Psoas muscle (tissue), 8 donors: ENCODE measurements at places on chromosomes 2 and 18.
A peak's percentile ranks its signal among the peaks of the same experiment; 100 is the strongest.

DNA sequence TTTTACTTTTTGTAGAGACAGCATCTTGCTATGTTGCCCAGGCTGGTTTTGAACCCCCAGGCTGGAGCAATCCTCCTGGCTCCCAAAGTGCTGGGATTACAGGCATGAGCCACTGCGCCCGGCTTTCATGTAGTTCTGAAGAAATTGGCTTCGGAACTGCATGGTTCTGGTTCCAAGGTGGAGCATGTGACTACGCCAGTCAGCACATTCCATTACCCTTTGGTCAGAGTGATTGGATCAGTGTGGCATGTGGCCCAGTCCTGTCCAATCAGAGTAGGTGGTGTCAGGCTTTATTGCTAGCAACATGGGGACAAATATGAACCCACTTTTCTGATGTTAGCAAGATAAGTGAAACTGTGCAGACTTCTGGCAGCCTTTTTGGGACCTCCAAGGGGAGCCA, 16.3 kb upstream of the ATOH8 start:
- H3K36me3 ChIP-seq, result no peaks in the 10 kb centered on the region
- H3K27ac ChIP-seq, result peak overlapping the region; percentile 77
- no peaks in the 10 kb centered on the region for H3K27me3 ChIP-seq
- H3K4me1 ChIP-seq, result peaks cover 81% of the 10 kb centered on the region

DNA sequence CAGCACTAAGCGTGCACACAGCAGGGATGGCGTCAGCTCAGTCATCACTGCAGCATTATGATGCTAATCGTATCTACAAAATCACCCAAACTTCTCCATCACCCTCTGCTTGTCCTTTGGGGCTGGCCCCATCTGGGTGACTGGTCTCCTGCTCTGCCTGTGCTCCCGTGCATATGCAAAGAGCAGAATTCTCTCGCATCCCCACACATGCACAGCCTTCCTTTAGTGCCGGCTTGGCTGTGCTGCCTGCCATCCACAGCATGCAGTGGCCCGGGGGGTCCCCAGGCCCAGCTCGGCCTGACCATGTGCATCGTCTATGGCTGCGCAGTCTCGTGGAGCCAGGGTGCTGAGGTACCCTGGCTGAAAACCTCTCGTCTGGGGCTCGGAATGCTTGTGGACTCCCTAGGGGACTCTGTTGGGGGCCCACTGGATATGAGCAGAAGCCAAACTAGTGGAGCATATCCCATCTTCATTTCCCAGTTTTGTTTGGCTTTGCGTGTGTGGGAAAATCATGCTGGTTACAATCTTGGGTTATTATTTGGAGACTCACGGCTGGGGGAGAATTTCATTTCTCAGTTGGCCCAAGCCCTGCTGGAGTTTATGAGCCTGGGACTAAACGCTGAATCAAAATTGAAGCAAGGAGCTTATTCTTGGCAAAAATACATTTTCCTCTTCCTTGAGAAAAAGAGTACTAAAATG, 70.9 kb upstream of the HS6ST1 start:
- no peaks in the 10 kb centered on the region for H3K27me3 ChIP-seq
- no peaks in the 10 kb centered on the region for H3K36me3 ChIP-seq
- H3K4me3 ChIP-seq, result no peak overlapping the region
- no peak overlapping the region for H3K27ac ChIP-seq

DNA sequence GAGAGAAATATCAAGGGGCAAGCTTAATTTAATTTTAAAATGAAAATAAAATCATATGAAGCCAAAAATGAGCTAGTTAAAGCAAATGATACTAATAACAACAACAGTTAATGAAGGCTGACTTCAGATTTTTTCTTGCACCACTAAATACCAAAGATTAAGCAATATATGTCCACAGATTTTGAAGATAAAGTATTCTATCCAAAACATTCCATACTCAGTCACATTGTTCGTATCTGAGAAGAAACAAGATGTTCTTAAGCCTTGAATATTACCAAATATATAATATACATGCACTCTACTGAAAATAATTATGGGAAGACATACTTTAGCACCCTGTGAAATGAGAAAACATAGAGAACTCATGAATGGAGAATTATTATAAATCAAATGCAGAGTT, 593.3 kb upstream of the SYT4 start:
- DNase-seq, result no peak
- H3K27ac ChIP-seq, result no peak overlapping the region
- H3K27me3 ChIP-seq, result no peaks in the 10 kb centered on the region

GRCh38 chr2:68280796-68281195, 28.5 kb upstream of the PPP3R1 start:
- no peaks in the 10 kb centered on the region for H3K36me3 ChIP-seq
- H3K4me3 ChIP-seq, result no peak overlapping the region
- no peaks in the 10 kb centered on the region for H3K27me3 ChIP-seq

DNA sequence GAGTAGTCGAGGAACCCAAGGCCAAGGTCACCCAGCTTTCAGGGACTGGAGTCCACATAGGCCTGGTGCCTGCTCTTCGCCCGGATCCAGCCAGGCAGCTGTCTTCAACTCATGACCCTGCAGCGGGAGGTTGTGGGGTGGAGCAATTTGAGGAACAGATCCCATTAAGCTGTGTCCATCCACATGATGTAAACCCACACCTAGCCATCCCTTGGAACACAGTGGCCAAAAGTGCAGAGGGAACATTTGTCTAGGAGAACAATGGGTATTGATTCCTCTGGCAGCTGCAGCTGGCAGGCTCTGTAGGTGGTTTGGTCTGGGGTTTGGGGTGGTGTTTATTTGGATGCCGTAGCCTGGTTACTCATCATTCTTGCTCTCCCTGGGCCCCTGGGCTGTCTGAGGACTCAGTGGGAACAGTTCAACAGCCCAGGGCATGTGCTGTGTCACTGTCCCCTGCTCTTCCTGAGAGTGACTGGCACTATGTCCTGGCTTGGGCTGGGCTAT, 99.4 kb downstream of the TFCP2L1 start:
- H3K4me3 ChIP-seq, result no peak overlapping the region
- peak; percentile 26 for DNase-seq
- H3K4me1 ChIP-seq, result no peaks in the 10 kb centered on the region
- no peaks in the 10 kb centered on the region for H3K36me3 ChIP-seq
- H3K27me3 ChIP-seq, result no peaks in the 10 kb centered on the region

- no peaks in the 10 kb centered on the region for H3K27me3 ChIP-seq
- DNase-seq, result no peak
- H3K4me3 ChIP-seq, result no peak overlapping the region
- no peaks in the 10 kb centered on the region for H3K4me1 ChIP-seq
These were observed 276.0 kb downstream of the MTX2 start for GRCh38 chr2:176544991-176545956.

DNA sequence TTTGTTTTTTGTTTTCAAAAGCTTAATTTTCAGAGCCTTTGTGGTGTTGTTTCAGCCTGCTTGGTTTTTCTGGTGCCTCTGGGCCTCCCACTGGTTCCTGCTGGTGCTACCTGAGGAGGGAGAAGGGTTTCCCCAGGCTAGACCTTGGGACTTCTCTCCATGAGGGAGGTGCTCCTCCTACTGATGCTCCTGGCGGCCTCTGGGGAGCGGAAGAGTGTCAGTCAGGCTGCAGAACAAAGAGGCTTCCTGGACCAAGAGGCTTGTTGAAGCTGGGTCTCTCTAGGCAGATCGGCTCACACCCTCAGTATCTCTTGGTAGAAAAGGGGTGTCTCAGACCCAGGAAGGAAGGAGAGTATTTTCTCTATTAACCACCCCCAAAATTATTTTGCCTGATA, 32.2 kb downstream of the RFX8 start:
- no peak overlapping the region for H3K27ac ChIP-seq
- no peak for DNase-seq
- no peaks in the 10 kb centered on the region for H3K36me3 ChIP-seq
- H3K27me3 ChIP-seq, result no peaks in the 10 kb centered on the region
- H3K4me1 ChIP-seq, result no peaks in the 10 kb centered on the region

- no peak overlapping the region for H3K27ac ChIP-seq
- H3K36me3 ChIP-seq, result no peaks in the 10 kb centered on the region
- no peak for DNase-seq
- no peaks in the 10 kb centered on the region for H3K27me3 ChIP-seq
- H3K4me1 ChIP-seq, result no peaks in the 10 kb centered on the region
These were observed 36.6 kb downstream of the LYPD6B start for GRCh38 chr2:149075105-149075504.

DNA sequence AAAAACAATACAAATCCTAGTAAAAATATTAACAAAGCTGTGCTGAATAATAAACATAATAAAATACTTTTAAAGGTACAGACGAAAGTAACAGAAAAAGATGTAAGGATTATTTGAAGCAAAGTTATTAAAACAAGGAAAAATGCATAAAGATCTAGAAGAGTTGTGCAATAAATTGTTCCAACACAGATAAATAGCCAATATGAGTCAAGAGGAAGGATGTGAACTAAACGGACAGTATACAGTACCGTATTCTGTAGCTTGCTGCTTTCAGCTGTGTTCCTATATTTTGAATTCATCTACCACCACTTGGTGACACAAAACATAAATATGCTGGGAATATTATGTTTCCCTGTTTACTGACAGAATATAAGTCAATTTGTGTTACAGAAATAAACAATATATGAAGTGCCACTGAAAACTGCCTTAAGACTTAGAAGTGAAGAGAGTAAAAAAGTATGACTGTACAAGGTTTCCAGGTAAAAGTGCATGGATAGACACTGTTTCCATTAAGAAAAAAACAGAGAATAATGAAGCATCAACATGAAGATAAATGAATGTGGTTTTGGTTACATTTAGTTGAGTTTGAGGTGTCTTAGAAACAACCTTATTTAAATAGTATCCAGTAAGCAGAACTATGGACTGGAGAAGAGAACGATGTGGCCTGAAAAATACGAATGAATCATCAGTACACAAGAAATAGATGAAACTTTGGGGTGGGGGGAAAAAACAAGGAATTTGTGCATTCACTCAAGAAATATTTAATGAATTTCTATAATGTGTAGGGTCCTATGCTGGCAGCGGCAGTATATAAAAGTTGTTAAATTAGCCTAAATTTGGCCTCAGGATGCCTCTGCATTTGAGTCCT, 13.1 kb downstream of the PPP3R1 start:
- peaks cover 90% of the 10 kb centered on the region for H3K4me1 ChIP-seq
- H3K4me3 ChIP-seq, result no peak overlapping the region
- DNase-seq, result no peak
- no peaks in the 10 kb centered on the region for H3K27me3 ChIP-seq

GRCh38 chr2:217494557-217494956, 508.2 kb downstream of the TNS1 start:
- no peaks in the 10 kb centered on the region for H3K27me3 ChIP-seq
- H3K4me3 ChIP-seq, result no peak overlapping the region
- no peak overlapping the region for H3K27ac ChIP-seq
- no peaks in the 10 kb centered on the region for H3K36me3 ChIP-seq
- H3K4me1 ChIP-seq, result no peaks in the 10 kb centered on the region
